ENCODE measurements at places on chromosomes 12 and 14. TPM values are rescaled to one million over a fixed set of nuclear protein-coding genes. Genes with fewer than 3 reads are reported as not detected.

Gene VCPKMT
- total RNA-seq, result 2.8 TPM

Gene ARID2
- total RNA-seq, result 10.8 TPM

Gene PNP
- 32.2 TPM for total RNA-seq

Gene PROX2
- not detected for total RNA-seq

Gene DEPDC4
- total RNA-seq, result not detected

Gene CPNE6
- not detected for total RNA-seq

Gene TSPAN11
- total RNA-seq, result not detected

Gene GPR65
- total RNA-seq, result not detected

Gene PLCZ1
- not detected for total RNA-seq

Gene LRP10
- total RNA-seq, result 122 TPM

Gene LRTM2
- not detected for total RNA-seq

Gene TSPAN19
- 0.13 TPM for total RNA-seq

Gene C1S
- 0.49 TPM for total RNA-seq

All from mesangial cell (primary cell).